ENCODE measurements at places on chromosomes 13 and 19.

GRCh38 chr13:44068737-44069136, 189.0 kb downstream of the LACC1 start:
- no peak for DNase-seq

DNA sequence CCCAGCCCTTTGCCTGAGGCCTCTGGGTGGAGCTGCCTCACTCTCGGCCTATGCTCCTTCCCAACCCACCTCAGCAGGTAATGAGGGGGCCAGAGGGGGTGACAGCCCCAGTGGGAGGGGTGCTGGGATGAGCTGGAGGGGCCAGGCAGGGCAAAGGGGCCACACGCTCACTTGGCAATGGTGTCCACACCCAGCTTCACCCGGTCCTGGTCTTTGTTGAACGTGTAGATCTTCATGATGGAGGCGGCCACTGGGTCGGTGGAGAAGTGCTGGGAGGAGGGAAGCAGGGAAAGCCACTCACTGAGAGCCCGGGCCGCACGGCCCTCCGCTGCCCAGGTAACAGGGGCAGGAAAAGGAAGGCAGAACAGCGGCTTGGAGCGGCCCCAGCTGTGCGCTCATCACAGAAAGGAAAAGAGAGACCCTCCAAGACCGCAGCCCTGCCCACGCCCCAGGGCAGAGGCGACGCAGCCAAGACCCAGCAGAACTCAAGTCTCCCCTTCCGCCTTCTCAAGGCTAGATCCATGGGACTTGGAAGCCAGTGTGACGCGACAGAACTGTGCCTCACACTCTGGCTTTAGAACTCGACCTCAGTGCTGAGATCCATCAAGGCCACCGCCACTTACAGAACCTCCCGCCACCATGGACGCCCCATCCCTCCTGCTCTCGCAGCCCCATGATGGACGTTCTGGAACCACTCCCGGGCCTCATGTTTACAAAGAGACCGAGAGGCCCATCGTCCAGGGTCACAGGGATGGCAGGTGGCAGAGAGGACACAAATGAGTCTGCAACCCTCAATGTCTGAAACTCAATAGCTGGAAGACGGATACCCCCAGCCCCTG, 9.2 kb downstream of the UBXN6 start:
- no peak for DNase-seq

DNA sequence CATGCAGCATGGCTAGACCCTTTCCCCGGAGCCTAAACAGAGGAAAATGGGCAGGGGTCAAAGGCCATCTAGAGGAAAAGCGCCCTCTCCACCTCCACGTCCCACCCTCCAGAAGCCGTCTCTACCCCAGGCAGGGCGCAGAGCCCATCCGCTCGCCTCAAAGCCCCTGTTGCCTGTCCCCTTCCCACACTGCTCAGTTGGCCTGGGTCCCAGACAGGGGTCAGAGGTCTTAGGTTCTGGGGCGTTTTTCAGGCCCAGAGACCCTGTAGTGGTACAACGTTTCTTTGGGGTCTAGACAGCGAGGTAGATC, 285 bp downstream of the TMEM143 start:
- no peak for DNase-seq

GRCh38 chr13:110466266-110466915, 95.1 kb downstream of the RAB20 start:
- DNase-seq = no peak

DNA sequence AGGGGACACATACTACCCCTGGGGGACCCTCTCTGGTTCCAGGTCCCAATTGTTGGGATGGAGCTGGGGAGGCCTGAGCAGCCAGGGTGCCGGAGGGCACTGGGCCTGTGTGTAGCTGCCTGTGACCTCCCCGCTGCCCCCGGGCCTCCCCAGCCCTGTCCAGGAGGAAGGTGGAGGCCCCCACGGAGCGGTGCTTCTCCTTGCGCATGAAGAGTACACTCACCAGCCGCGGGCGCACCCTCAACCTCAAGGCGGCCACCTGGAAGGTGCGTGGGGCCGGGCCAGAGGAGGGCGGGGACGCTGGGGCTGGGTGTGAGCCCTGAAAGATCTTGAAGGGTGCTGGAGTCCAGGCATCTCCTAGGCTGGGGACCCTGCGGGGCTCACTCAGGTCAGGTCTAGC, 11.7 kb downstream of the HIF3A start:
- DNase-seq = no peak

DNA sequence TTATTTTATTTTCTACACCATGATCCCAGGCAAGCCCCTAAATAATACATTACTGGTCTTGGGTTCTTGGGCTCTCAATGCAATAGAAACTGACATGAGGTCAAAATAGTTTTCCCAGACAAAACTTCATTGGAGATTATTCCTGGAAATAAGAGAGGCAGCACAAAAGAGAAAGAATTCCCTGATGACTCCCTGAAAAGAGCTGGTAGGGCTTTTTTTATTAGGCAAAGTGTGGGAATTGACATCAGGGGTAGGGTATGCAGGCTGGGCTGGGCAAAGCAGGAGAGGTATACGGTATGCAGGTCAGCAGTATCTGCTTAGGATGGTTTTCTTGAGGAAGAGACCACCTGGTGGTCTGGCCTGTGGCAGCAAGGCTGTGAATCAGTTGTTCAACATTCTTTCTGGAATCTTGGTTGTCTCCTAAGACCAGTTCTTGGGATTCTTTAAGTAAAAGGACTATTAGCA, 9.3 kb upstream of the IGFL3 start:
- no peak for DNase-seq

- no peak for DNase-seq
Observed at GRCh38 chr13:31048521-31048920, 113.2 kb downstream of the HSPH1 start.

DNA sequence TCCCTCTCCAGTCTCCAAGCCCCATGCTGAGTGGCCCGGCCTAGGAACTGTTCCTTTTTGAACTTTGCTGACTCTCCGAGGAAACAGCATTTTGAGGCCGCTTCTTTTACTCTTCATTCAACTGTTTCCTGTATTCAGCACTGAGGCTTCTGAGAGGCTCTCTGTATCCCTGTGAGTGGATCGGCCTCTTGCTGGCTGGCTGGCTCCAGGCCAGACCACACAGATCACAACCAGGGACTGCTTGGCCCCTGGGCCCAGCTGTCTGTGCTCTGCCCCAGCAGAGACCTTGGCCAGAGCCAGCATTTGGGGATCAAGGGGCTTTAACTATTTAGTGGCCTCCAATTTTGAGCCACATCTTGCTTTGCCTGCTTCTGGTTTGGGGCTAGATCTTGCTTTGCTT, 75.6 kb upstream of the KL start:
- no peak for DNase-seq

GRCh38 chr19:40357640-40358039, 9.1 kb downstream of the PLD3 start:
- no peak for DNase-seq

DNA sequence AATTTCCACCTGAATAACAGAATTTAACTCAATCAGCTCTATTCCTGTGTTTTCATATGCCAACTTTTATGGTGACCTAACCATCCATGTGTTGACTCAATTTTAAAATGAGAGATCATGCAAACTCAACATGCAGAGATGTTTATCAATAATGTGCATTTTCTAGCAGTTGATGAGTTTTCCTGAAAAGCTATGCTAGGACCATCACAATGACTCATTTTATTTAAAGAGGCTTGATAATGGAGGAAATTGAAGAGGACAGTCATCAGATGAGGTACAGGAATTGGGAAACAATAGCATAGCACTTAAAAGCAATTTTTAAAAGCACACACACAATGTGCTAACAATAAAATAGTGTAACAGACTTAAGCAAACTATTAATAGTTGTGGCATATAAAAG, 127.1 kb downstream of the VWA8 start:
- no peak for DNase-seq

GRCh38 chr19:10555610-10555973, 10.2 kb downstream of the KRI1 start:
- no peak for DNase-seq

DNA sequence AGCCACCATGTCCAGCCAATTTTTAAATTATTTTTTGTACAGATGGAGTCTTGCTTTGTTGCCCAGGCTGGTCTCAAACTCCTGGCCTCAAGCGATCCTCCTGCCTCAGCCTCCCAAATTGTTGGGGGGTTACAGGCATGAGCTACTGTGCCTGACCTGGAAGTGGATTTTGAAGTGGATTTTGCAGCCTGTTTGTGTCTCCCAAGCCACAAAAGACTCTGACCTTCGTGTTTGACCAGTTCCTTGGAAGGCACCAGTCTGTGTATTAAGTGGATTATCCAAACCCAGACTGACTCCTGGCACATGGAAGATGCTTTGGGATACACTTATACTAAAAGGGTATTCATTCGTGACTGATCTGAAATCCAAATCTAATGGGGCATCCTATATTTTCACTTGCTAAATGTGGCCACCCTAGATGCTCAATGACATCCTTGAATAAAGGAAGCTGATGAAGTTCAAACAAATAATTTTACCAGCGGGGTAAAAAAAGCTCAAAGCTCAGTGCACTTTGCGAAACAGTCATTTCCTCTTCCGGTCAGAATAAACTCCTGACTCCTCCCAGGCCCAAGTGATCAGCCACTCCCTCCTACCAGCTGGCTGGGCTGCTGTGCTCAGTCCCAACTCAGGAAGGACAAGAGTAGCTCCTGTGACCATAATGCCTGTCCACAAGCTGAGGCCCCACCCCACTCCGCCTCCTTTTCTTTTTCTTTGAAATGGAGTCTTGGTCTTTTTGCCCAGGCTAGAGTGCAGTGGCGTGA, 32.6 kb upstream of the GATAD2A start:
- no peak for DNase-seq

GRCh38 chr13:106033659-106034058, 501.8 kb downstream of the EFNB2 start:
- no peak for DNase-seq

DNA sequence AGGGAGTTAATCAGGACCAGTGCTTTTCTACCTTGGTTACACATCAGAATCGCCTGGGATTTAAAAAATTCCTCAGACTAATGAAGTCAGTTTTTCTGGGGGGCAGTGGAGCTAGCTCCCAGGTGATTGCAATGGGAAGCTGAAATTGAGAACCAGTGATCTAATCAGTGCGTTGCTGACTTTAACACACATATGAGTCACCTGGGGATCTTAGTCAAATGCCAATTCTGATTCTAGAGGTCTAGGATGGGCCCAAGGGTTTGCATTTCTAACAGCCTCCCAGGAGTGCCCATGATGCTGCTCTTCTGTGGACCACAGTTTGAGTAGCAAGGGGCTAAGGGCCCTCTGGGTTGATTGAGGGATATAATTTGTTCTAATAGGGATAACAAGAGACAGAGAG, 54.5 kb downstream of the KL start:
- no peak for DNase-seq

- DNase-seq = no peak
Observed at GRCh38 chr19:45321848-45322247, 827 bp downstream of the CKM start.

DNA sequence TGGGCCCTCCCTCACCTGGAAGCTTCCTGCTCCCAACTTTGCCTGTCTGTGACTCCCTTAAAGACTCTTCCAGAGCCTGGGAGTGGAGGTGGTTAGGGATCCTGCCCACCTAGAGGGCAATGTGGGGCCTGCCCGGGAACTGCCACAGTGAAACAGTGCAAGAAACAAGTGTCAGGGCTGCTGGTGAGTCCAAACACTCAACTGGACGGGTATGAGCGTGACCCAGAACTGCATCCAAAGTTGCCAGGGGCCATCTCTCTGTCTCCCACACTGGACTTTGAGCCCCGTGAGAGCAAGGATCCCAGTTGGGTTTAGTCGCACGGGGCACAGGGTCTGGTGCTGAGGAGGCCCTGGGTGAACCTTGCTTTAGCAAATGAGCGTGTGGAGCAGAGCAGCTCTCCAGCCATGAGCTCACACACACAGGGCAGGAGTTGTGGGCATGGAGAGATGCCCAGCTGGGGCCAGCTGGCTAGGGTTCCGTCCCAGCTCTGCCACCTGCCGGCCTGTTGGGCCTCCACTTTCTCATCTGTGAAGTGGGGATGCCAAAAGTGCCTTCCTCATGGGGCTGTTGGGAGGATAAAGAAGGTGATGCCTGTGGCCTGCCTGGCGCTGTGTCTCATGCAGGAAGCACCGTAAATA, 2.8 kb upstream of the NUMBL start:
- DNase-seq = no peak

DNA sequence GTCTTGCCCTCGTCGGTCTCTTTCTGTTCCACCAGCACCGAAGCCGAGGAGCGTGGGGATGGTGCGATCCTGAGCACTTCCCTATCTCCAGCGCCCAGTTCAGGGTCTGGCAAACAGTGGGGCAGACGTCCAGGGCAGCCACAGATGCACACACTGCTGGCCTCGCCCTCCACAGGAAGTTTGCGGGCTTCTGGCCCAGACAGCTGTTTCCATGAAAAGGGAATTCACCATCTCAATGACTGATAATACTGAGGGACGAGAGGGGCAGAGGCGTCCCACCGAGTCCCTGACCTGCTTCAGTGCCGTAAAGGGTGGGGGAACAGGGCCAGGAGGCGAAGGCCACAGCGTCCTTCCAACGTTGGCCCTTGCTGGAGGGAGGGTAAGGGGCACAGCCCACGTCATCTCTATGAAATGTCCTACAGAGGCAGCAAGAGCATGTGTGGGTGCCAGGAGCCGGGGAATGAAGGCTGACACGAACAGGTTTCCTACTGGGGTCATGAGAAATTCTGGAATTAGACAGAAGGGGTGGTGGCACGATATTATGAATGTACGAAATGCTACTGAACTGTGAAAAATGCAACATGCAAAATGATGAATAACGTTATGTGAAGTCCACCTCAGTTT, 19.5 kb downstream of the SHC2 start:
- no peak for DNase-seq

DNA sequence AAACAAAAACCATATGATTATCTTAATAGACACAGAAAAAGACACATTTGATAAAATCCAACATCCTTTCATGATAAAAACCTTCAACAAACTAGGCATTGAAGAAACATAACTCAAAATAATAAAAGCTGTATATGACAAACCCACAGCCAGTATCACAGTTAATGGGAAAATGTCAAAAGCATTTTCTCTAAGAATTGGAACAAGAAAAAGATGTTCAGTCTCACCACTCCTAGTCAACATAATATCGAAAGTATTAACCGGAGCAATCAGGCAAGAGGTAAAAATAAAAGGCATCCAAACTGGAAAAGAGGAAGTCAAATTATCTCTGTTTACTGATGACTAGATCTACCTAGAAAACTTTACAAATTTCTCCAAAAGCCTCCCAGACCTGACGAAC, 684.2 kb upstream of the SPRY2 start:
- DNase-seq = no peak

DNA sequence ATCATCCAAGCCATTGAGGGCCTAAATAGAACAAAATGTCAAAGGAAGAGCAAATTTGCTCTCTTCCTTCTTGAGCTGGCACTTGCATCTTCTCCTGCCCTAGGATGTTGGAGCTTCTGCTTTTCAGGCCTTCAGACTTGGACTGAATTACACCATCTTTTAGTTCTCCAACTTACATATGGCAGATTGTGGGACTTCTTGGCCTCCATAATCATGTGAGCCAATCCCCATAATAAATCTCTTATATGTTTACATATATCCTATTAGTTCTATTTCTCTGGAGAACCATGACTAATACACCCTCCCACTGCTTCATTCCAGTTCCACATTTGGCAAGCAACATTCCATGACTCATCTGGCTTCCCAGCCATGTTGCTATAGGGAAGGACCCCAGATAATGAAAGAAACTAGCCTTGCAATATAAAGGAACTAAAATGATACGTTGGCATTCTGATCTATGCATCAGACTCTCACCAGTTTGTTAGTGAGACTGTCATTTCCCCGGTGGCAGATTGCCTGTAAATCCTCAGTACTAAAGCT, 11.0 kb upstream of the ACOD1 start:
- DNase-seq = peak; percentile 26

- no peak for DNase-seq
Observed at GRCh38 chr13:73417012-73417615, 358.3 kb downstream of the KLF5 start.

All from keratinocyte (primary cell).